ENCODE measurements at places on chromosomes 7 and 10.

GRCh38 chr10:23442936-23443335 is 4.1 kb downstream of the OTUD1 start:
- no peak for DNase-seq

DNA sequence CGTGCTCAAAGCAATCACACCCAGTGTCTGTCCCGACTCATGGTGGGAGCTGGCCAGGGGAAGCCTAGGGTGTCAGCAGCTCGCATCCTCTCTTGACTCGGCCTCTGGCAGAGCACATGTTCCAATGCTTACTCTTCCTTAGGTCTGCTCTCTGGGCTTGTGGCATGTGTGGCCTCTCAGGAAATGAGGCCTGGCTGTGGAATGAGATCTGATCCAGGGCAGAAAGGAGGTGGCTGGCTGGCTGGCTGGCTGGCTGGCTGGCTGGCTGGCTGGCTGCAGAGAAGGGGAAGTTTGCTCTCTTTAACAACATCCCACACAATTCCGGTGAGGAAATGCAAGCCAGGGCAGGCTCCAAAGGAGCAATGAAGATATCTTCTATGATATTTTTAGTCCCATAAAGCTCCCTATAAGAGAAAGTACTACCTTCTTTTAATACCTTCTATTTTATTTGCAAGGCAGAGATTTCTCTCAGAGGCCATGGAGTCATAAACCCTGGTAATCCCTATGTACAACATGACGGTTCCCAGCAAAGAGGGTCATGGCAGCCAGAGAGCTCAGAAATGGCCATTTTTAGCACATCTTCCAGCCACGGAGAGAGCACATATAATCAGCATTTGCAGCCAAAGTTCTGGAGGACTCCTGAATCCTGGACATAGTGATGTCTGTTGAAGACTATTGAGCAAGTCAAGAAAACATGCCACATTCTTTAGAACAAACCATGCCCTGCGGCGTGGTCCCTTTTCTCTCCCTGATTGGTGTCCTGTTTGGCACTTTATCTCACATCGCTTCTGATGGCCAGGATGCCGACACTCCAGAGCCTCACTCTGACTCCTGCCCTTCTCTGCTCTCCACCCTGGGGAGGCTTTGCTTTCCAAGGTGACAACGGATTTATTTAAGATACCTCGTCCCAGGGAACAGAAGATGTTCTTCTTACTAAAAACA is 153.7 kb downstream of the FANK1 start:
- no peak for DNase-seq

GRCh38 chr10:11697718-11698527 is 44.3 kb upstream of the ECHDC3 start:
- DNase-seq = no peak

DNA sequence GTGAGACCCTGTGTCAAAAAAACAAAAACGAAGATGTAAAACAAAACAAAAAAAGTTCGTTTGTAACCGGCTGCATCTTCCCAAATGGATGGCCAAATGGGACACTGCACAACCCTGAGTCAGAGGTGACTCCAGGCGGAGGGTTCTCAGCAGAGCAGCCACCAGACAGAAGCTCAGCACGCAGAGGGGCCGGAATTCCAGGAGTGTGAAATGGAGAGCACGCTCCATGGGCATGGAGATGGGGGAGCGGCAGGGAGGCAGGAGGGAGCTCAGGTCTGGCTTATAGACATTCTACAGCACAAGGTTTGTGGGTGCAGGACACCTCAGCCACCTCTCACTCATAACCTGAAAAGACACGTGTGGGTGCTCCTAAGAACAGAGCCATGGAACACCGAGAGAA is 227.0 kb downstream of the MAD1L1 start:
- DNase-seq = peak; percentile 6

GRCh38 chr7:91347290-91347689 is 83.1 kb downstream of the FZD1 start:
- no peak for DNase-seq

- no peak for DNase-seq
These were observed 298.9 kb downstream of the DNAJB6 start for GRCh38 chr7:157635669-157636068.

All from activated CD4-positive, CD25-positive, alpha-beta regulatory T cell treated with anti-CD3 and anti-CD28 coated beads, Interleukin-2, amount 50 U/mL, for 72 hours (primary cell).